Smooth muscle cell of the umbilical artery (primary cell): ENCODE measurements at places on chromosomes 11 and 22. TPM values are rescaled to one million over a fixed set of nuclear protein-coding genes. Genes with fewer than 3 reads are reported as not detected.

PACSIN3 gene
- total RNA-seq = 13.4 and 15.7 TPM in 2 replicates

B3GAT1 gene
- total RNA-seq = 0.05 TPM in 1 of 2 replicates, not detected in the other

USP2 gene
- total RNA-seq = 0.88 TPM in 1 of 2 replicates, not detected in the other

FOLR1 gene
- total RNA-seq = not detected in 2 replicates

MYOD1 gene
- total RNA-seq = not detected in 2 replicates

FAM227A gene
- total RNA-seq = 4.0 and 5.0 TPM in 2 replicates

UBQLNL gene
- 0.05 and 0.30 TPM in 2 replicates for total RNA-seq

ARHGAP42 gene
- total RNA-seq = 26.7 and 27.1 TPM in 2 replicates

SOX6 gene
- 1.2 and 2.2 TPM in 2 replicates for total RNA-seq

C22orf31 gene
- total RNA-seq = not detected in 2 replicates
